Ureter (tissue), 1 donor: ENCODE measurements at places on chromosomes 4 and X. TPM values are rescaled to one million over a fixed set of nuclear protein-coding genes. Genes with fewer than 3 reads are reported as not detected.
A peak's percentile ranks its signal among the peaks of the same experiment; 100 is the strongest.

- DNase-seq, result no peak
Measured at GRCh38 chr4:152392079-152392478, 143.8 kb downstream of the FBXW7 start.

The GRIA2 gene
- 0.18 TPM for total RNA-seq

DNA sequence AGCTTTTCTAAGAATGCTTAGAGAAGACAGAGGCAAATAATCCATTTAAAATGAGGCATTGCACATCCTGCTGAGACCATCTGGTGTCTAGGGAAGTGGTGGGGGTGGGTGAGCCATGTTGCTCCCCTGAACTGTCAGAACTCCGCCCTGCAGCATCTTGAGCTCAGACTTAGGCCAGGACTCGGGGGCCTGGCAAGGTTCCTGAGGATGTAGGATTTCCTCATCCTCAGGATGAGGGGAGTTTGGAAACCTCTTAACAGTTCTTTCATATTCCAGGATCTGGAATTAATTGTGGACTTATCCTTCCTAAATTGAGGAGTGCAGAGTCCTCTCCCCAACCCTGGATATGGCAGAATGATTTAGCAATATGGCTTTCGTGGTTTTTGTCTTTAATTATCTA is 6.6 kb downstream of the TLL1 start:
- no peak for DNase-seq

DNA sequence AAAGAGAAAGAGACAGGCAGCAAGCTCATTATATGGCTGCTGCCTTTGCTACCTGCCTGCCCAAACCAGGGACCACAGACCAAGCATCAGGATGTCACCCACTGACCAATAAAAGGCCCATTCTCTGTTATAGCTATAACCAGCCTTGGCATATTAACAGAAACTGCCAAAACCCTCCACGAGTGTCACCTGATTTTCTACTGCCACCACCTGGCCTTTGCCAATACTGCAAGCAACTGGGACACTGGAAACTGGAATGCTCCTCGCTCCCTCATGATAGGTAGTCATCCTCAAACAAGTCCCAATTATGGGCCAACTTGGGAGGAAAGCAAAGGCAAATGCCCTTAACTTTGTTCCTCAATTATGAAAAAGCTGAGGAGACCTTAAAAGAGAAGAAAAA is 76.0 kb downstream of the SPIN4 start:
- no peak for DNase-seq

DNA sequence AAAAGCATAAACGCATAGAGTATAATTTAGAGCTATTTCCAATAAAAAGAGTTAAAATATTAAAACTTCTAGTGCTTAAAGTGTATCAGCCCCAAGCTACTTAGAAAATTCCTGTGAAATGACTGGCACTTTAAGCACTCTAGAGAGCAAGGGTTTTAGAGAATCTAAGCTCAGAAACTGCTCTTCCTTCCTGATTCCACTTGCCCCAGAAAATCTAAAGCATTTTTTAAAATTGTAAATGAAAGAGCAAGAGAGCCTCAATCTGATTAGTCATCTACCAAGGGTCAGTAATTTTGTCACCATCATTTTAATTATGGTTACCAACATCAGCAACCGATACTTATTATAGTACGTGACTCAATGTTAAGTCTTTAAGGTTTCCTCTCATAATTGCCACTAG is 25.0 kb downstream of the CTPS2 start:
- no peak for DNase-seq

The PNMA3 gene
- 1.2 TPM for total RNA-seq

DNA sequence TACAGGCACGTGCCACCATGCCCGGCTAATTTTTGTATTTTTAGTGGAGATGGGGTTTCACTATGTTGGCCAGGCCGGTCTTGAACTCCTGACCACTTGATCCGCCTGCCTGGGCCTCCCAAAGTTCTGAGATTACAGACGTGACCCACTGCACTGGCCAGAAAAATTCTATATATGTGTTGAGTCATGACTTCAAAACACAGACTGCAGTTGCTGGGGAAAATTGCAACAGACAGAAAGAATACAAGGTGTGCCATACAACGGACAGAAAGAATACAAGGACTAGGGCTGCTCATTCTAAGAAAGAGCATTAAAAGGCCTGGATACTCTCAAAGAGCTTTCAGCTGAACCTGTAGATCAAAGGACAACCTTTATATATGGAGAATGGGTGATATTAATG is 109.6 kb upstream of the ACSL4 start:
- DNase-seq, result no peak

GRCh38 chr4:138599965-138600364 is 357.8 kb upstream of the SLC7A11 start:
- DNase-seq, result no peak

The CRMP1 gene
- total RNA-seq, result 1.3 TPM

GRCh38 chrX:132953354-132953753 is 5.1 kb downstream of the HS6ST2 start:
- DNase-seq, result no peak

GRCh38 chrX:131305926-131306325 is 16.8 kb upstream of the IGSF1 start:
- DNase-seq, result no peak

DNA sequence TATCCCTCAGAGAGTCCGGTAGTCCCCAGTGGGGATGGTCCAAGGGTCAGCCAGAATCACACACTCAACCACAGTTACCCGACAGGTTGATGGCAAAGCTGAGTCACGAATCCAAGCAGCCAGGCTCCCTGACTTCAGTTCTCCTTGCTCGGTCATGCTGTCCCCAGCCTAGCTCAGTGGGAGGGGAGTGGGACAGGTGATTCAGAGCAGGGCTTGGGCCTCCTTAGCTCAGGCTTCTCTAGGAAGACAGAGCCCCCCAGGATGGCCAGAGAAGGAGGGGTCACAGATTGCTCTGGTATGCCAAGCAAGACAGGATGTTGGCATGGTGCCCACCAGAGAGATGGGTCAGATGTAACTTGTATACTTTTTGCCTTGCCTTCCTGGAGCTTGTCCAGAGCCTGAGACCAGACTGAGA is 66.5 kb downstream of the EFNB1 start:
- peak; percentile 73 for DNase-seq

GRCh38 chr4:45692131-45692735 is 431.6 kb downstream of the GABRG1 start:
- DNase-seq, result no peak

GRCh38 chrX:55713631-55714030 is 3.9 kb upstream of the RRAGB start:
- no peak for DNase-seq

DNA sequence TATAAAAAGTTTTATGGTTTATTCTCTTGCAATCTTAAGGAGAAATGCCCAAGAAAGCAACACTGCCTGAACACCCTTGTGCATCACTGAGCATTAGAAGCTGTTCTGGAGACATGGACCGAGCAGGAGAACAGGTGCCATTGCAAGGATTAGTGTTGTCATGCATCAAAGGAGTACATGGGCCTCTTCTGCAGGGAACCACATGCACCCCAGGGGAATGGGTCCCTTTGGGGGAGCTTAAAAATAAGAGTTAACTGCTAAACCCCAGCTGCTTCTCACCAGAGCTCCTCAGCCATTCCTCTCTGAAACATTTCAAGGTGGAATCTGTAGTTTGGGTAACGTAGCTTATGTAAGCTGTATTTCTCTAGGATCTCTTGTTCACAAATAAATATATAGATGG is 353.0 kb upstream of the SLC7A11 start:
- no peak for DNase-seq

GRCh38 chrX:2934715-2935710 is 5.9 kb upstream of the ARSD start:
- no peak for DNase-seq

GRCh38 chr4:64518600-64518999 is 109.3 kb upstream of the TECRL start:
- DNase-seq, result no peak

GRCh38 chr4:154132406-154132805 is 343.5 kb upstream of the SFRP2 start:
- no peak for DNase-seq

GRCh38 chr4:48275247-48275646 is 5.6 kb upstream of the TEC start:
- no peak for DNase-seq

DNA sequence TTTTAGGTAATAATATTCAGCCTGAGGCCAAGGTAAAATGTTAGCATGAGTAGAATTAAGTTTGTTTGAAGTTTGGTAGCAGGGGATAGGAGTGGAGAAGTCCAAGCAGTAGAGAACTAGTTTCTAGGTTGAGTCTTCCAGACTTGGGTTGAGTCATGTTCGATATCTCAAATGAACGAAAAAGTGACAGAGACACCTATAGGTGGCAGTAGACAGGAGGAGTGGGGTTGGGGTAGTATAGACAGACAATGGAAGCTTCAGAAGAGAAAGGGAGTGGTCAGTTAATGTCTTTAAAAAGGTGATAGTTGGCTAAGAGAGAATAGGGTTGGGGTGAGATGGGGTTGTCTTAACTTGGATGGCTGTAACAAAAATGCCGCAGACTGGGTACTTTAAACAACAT is 58.7 kb upstream of the EMCN start:
- no peak for DNase-seq

- no peak for DNase-seq
Measured at GRCh38 chrX:54602563-54602962, 72.5 kb downstream of the GNL3L start.

The KLF8 gene
- total RNA-seq, result 22.7 TPM

The CPLX1 gene
- 6.7 TPM for total RNA-seq

GRCh38 chr4:71262161-71262560 is 76.7 kb upstream of the SLC4A4 start:
- no peak for DNase-seq

DNA sequence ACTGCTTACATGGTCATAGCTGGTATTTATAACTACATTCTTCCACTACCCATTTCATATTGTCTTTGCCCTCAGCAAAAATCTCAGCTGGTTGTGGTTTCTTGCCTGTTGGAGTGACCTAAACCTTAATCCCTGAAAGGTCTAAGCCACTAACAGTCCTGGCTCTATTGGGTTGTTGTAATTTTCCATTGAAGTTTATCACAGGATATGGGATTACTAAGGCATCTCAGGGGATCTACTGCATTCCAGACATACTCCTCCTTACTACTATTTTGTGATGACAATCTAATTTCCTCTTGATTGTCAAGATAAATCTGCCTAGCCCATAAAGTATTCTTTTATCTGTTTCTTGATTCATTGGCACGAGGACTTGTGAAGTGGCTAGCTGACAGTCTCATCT is 6.2 kb upstream of the OSTC start:
- no peak for DNase-seq

- DNase-seq, result no peak
Measured at GRCh38 chr4:160009656-160010493, 907.0 kb downstream of the RAPGEF2 start.

GRCh38 chr4:181958446-181958845 is 284.8 kb upstream of the TENM3 start:
- DNase-seq, result no peak

The CAPN6 gene
- 0.47 TPM for total RNA-seq

- no peak for DNase-seq
Measured at GRCh38 chr4:141797966-141798365, 161.6 kb downstream of the IL15 start.

DNA sequence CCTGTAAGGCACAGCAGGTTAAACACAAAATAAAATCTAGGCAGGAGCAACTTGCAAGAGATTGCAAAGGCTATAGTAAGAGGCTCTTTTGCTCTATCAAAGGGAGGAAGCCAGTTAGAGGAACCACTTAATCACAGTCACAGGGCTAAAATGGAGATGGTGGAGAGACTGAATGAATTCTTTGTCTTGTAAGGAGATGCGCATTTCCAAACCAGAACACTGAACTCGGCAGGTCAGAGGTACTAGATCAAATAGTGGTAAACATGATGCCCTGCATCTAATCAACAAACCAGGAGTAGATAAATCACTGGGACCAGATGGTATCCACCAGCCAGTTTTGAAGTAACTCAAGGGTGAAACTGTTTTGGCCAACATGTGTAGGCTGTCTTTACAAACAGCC is 55.8 kb downstream of the GPC4 start:
- no peak for DNase-seq

DNA sequence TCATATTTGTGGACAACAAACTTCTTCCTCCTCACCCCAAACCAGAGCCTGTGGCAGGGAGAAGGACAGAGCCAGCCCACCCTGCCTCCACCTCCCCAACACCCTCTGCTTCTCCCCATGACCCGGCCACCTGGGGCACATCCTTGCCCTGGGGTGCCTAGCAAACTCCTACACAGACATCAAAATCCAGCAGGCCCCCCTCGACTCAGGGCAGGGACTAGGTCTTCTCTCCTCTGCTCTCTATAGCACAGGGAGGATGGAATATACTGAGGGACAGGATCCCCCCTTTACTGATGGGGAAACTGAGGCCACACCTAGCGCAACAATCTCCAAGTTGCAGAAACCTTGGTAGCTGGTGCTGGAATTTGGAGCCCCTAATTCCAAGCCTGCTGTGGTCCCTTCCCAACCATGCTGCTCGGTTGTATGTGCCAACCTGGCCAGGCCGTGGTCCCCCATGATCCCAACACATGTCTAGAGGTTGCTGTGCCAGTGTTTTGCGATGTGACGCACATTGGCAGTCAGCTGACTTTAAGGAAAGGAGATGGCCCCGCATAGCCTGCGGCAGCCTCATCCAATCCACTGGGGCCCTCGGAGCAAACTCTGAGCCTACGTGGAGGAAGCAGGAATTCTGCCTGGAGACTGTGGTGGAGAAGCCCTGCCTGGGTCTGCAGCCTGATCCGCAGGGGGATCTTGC is 53.9 kb upstream of the ADRA2C start:
- no peak for DNase-seq

DNA sequence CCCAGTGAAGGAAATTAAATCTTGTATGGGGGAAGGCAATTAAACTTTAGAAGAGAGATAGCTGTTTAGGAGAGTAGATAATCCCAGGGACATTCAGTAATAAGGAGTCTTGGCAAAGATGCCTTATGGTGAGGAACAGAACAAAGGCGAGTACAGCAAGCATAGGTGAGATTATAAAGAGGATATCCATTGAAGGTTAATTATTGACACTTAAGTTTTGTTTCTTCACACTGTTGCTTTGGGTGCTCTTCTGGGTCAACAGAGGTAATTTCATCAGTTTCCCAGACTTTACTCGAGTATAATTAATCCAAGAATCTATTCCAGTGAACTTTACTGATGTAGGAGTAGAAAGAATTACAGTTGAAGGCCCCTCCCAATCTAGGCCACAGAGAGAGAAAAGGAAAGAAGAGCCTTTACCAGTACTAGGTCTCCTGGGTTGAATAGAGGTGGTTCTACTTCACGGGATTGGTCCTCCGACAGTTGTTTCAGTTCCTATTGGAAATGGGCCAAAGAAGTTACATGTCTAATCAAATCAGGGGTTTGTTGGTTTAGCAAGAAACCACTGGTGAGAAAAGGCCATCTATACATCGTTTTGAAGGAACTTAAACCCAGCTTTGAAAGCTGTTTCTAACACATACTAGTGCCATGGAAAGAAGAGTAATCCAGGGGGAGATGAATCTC is 27.2 kb downstream of the EPGN start:
- DNase-seq, result no peak

DNA sequence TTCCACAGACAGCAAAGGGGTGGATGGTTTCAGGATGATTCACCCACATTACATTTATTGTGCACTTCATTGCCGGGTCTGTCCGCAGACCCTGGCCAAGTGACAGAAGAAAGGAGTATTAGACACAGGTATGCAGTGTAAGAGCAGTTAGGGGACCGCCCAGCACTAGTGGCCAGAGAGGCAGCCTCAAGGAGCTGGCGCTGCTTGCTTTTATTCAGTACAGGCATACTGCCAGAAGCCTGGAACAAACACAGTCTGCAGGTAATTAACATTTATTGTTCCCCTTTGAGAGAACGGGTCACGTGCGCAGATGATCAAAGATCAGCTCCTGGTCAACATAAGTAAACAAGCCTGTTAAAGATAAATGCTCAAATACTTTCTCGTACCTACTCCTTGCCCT is 1639.0 kb upstream of the IGFBP7 start:
- DNase-seq, result no peak
